T-helper 1 cell treated with Interleukin-12 subunit alpha and Interleukin-12 subunit beta and Interleukin-4 antibody, amounts not matched to agents 30 ng/mL and 1 ng/mL, for 36 hours (primary cell): ENCODE measurements at places on chromosomes 3 and 15. TPM values are rescaled to one million over a fixed set of nuclear protein-coding genes. Genes with fewer than 3 reads are reported as not detected.

ECE2 gene
- not detected in 2 replicates for total RNA-seq

TNFAIP8L3 gene
- total RNA-seq: 0.17 and 0.22 TPM in 2 replicates

KLHL25 gene
- total RNA-seq: 5.1 and 5.5 TPM in 2 replicates

DPPA2 gene
- not detected in 2 replicates for total RNA-seq

DNAH12 gene
- 0.10 and 0.20 TPM in 2 replicates for total RNA-seq

PRICKLE2 gene
- not detected in 2 replicates for total RNA-seq

COX17 gene
- total RNA-seq: 48.8 and 55.6 TPM in 2 replicates

ALS2CL gene
- 1.6 and 1.9 TPM in 2 replicates for total RNA-seq

TP63 gene
- 0.83 and 1.0 TPM in 2 replicates for total RNA-seq

LYZL4 gene
- not detected in 2 replicates for total RNA-seq

SPATA12 gene
- total RNA-seq: not detected in 2 replicates

ANKDD1A gene
- total RNA-seq: 2.2 and 2.6 TPM in 2 replicates

TM6SF1 gene
- total RNA-seq: 13.0 and 15.9 TPM in 2 replicates

CCR9 gene
- total RNA-seq: not detected in 2 replicates

DLEC1 gene
- 1.0 and 3.9 TPM in 2 replicates for total RNA-seq

GRIP2 gene
- 0.05 and 0.10 TPM in 2 replicates for total RNA-seq

ANKRD63 gene
- not detected in 2 replicates for total RNA-seq

A4GNT gene
- total RNA-seq: not detected in 2 replicates

TBC1D23 gene
- total RNA-seq: 32.3 and 34.1 TPM in 2 replicates

VIPR1 gene
- total RNA-seq: 4.4 and 5.0 TPM in 2 replicates

CCRL2 gene
- 6.0 and 6.8 TPM in 2 replicates for total RNA-seq

WDR93 gene
- not detected in 2 replicates for total RNA-seq

PLA1A gene
- total RNA-seq: 0.12 and 0.41 TPM in 2 replicates

SI gene
- total RNA-seq: not detected in 2 replicates

PLA2G4F gene
- not detected in 2 replicates for total RNA-seq

GOLGA6A gene
- 0.17 TPM in 1 of 2 replicates, not detected in the other for total RNA-seq

IRAK2 gene
- 12.2 and 13.1 TPM in 2 replicates for total RNA-seq

GPR171 gene
- 246 and 257 TPM in 2 replicates for total RNA-seq

GABRA5 gene
- not detected in 2 replicates for total RNA-seq

PLA2G4D gene
- total RNA-seq: not detected in 2 replicates

SLC28A1 gene
- not detected in 2 replicates for total RNA-seq
